ENCODE measurements at places on chromosomes 11 and 22.

GRCh38 chr11:1219446-1219833, 3.4 kb upstream of the MUC5B start:
- DNase-seq: no peak

GRCh38 chr11:789943-790342, at the start of gene CEND1:
CEND1 (minus strand) TSS chr11:790090; CDS start chr11:788576, 1,514 bp downstream.
- peak; percentile 50 for DNase-seq

DNA sequence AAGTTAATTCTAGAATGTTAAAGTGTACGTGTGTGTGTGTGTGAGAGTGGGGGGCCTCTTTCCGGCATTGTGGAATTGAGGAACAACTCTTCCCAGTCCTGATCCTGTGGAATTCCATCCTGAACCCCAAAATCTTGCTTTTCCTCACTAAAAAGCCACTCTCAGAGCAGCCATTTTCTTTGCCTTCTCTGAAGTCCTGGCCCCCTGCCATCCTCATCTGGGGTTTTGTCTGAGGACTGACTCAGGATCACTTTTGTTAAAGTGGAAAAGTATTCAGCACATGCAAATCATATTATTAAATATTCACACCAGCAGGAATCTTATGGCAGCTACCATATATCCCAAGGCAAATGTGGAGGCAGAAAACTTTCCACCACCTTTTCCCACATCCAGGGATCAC, 3.8 kb downstream of the SCN4B start:
- DNase-seq: no peak

- DNase-seq: no peak
Observed at GRCh38 chr22:33779243-33779642, 141.0 kb downstream of the LARGE1 start.

DNA sequence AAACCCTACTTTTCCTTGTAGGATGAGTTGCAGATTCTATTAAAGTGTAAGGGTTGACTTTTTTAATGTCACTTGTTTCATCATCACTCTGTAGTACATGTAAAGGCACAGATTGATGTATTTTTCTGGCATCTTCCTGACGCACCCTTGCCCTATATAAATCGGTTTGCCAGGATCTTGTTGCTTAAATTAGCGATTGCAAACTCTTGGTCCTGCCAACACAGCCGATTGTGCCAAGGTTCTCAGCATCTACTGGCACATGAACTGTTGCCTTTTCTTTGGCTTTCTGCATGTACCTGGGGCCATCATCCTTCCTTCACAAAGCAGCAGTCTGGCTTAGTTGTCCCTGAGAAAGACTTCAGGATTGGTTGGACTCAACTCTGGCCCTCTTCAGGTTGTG, 7.5 kb upstream of the LIN7C start:
- DNase-seq: no peak

GRCh38 chr22:36362932-36363331, 24.8 kb downstream of the MYH9 start:
- DNase-seq: peak; percentile 74

DNA sequence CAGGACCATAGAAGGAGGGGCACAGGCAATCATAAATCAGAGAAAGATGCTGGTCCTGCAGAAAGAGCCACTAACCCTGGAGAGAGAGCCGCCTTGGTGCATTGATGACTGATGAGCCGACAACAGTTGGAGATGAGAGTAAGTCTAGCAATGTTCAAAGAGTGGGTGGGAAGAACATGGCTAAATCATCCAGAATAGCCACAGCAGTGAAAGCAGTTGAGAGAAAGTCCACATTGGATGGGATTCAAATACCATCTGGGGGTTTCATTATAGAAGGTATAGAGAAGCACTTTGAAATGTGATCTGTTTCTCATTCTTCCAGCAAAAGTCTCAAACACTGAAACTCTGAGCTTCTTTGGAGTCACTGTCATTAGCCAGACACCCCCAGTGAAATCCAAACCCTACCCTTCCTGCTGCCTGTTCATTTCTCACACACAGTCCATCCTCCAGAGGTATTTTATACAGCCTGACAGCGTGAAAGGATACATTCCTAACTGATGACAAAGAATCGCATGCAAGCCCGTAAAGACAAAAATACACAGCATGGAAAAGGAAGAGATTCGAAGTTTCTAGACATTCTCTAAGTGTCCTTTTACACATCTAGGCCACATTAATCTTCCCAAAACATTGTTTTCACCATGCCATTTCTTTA, 303.1 kb upstream of the MPPED2 start:
- no peak for DNase-seq

DNA sequence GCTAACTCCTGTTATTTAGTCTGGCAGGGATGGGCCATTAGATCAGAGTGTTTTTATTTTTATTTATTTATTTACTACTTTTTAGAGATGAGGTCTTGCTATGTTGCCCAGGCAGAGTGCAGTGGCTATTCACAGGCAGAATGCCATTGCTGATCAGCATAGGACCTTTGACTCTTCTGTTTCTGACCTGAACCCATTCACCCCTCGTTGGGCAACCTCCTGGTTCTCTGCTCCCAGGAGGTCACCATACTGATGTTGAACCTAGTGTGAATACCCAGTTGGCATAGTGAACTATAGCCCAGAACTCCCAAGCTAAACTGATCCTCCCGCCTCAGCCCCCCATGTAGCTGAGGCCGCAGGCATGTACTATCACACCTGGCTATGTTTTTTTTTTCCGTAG, 16.5 kb upstream of the CECR2 start:
- DNase-seq: no peak

DNA sequence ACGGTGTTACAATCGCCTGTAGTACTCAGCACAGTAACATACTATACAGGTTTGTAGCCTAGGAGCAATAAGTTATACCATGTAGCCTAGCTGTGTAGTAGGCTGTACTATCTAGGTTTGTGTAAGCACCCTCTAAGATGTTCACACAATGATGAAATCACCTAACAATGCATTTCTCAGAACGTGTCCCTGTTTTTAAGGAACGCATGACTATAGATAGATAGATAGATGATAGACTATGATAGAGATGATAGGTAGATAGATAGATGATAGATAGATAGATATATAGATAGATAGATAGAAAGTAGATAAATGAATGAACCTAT, 203.9 kb downstream of the FAM76B start:
- no peak for DNase-seq

- no peak for DNase-seq
Observed at GRCh38 chr11:9228091-9228490, 37.1 kb downstream of the DENND5A start.

GRCh38 chr11:94100253-94100652, 28.4 kb upstream of the PANX1 start:
- DNase-seq: no peak

- no peak for DNase-seq
Observed at GRCh38 chr11:16881074-16881709, 133.0 kb downstream of the PLEKHA7 start.

DNA sequence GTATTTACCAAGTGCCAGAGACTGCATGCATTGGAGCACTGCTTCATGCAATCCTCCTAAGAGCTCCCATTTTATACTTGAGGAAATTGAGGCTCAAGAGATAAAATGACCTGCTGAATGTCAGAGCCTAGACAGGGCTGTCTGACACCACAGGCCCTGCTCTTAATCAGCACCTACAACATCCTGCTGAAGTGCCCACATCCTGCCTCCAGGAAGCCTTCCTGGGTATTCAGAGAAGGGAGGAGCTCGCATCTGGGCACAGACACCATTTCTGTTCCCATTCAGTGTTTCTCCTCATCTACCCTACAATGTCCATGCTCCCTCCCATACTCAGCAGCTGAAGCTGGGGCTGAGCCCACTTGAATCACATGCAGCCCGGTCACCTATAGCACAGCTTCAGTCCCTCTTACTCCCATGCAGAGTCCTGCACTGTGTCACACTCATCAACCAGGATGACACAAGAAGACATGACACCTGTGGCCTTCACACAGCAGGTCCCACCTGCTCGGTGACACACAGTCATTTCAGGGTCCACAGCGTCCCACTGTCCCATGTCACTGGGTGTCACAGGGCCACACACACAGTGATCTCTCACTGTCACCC, 53.1 kb downstream of the PDE2A start:
- DNase-seq: peak; percentile 27

DNA sequence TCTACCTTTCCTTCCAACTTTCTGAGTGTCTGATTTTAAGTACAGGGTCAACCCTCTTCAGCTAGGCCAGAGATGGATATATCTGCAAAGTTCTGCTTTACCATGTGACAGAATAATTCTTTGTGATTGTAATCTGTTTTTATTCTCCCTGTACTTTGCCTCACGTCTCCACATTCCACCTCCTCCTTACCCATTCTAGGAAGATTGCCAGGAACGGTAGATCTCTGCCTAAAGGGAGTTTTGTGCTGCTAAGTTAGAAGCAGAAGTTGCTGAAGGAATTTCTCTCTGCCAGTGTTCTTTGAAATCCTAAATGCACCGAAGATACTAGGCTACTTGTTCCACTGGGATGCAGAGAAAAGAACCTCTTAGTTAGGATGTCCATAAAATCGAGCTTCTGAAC, 20.7 kb upstream of the FAM181B start:
- DNase-seq: no peak

GRCh38 chr11:33802194-33802950, 28.1 kb upstream of the FBXO3 start:
- peak; percentile 37 for DNase-seq

DNA sequence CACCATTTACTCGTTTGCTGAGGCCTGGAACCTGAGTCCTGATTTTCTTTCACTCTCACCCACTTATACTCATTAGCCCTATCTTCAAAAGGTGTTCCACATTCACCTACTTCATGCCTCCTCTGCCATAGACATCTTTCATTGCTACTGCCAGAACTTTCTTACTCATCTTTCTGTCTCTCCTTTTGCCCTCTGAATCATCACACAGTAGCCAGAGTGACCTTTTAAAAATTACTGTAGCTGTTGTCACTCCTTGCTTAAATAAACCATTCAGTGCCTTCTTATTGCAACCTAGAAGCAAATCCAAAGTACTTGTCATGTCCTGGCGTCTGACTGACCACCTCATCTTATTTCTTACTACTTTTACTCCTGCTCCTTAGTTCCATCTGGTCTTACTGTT, 38.2 kb downstream of the ATXN10 start:
- DNase-seq: no peak

- DNase-seq: no peak
Observed at GRCh38 chr11:43367382-43368178, 8.9 kb downstream of the TTC17 start.

- no peak for DNase-seq
Observed at GRCh38 chr22:39729141-39729934, 158.8 kb downstream of the CACNA1I start.

DNA sequence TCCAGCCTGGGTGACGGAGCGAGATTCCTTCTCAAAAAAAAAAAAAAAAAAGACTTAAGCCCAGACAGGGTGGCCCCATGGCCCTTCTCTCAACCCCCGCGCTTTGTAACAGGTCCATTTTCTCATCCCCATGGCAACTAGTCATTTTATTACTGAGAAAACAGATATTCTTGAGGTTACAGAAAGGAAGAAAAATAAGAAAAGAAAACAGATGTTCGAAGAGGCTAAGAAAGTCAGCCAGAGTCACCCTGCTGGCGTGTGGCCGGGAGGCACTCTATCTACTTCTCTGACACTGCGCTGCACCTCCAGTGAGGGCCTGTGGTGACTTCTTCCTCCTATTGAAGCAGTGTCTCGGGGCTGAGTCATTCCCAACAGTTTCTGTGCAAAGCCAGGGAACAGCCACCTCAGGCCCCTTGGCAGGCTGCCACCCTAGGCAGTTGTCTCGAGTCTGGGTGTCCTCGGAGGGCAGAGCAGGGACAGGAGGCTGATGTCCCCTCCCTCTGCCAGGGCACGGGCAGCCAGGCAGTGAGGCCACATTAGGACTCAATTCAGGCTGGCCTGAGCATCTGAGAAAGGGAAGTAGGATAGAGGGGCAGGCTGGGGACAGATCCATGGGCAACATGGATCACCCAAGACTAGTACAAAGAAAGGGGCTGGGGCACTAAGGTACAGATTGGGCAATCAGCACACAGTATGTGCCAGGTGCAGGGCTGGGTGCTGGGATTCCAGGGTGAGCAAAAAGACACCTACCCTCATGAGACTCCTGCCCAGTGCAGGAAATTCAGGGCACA, 16.4 kb upstream of the SYVN1 start:
- DNase-seq: peak; percentile 56

DNA sequence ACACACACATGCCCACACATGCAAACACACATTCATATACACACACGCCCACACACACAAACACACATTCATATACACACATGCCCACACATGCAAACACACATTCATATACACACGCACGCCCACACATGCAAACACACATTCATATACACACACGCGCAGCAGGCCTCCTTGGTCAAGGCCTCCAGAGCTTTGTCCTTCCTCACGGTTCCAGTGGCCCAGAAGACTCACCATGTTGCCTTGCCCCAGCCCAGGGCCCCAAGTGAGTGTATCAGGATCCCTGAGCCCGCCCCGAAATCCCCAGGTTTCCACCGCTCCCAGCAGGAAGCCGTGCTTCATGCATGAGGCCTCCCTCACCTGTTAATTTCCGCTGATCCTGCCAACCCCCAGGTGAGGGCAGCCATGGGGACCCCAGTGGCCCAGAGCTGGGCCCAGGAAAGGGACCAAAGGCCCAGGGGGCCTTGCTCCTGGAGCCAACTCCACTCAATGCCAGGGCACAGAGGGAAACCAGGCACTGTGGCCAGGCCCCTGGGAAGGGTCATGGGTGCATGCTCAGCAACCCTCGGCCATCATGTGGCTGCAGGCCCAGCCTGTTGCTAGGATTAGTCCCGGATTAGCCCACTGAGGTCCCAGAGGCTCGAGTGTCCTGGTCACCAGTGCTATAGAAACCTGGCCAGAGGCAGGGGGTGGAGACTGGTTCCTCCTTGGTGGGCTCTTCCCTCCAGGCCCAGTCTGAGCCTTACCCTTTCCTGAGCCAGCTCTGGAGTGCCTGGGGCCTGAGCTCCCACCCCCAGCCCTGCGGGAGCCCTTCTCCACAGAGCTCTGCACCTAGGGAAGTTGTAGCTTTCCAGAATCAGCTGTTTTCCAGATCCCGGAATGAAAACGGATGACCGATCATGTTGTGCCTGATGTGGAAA, 34.4 kb downstream of the IGF2 start:
- DNase-seq: no peak

GRCh38 chr11:3825473-3826154, 15.1 kb downstream of the RHOG start:
- DNase-seq: no peak

GRCh38 chr11:91373497-91373896, 851.1 kb upstream of the FAT3 start:
- DNase-seq: no peak

DNA sequence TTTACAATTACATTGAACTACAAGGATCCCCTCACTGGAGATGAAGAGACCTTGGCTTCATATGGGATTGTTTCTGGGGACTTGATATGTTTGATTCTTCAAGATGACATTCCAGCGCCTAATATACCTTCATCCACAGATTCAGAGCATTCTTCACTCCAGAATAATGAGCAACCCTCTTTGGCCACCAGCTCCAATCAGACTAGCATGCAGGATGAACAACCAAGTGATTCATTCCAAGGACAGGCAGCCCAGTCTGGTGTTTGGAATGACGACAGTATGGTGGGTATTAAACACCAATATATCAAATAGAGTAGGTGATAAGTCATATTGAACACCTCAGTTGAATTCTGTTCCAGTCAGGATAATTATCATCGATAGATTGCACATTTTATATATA, 4.4 kb downstream of the FBXO7 start:
- DNase-seq: no peak
